Activated CD4-positive, alpha-beta memory T cell treated with anti-CD3 and anti-CD28 coated beads, Interleukin-2, amount 10 ng/mL, durations not matched to agents 7 days and 5 days (primary cell): ENCODE measurements at places on chromosomes 13 and 19. TPM values are rescaled to one million over a fixed set of nuclear protein-coding genes. Genes with fewer than 3 reads are reported as not detected.

The AXL gene
- 0.60 TPM for total RNA-seq

The PEAK3 gene
- total RNA-seq, result 0.88 TPM

The DCLK1 gene
- not detected for total RNA-seq

The LYL1 gene
- 5.7 TPM for total RNA-seq

The ANKRD24 gene
- total RNA-seq, result 1.3 TPM

The ZNF99 gene
- total RNA-seq, result not detected

The ZNF729 gene
- not detected for total RNA-seq
